ENCODE measurements at places on chromosomes 11 and 22.

DNA sequence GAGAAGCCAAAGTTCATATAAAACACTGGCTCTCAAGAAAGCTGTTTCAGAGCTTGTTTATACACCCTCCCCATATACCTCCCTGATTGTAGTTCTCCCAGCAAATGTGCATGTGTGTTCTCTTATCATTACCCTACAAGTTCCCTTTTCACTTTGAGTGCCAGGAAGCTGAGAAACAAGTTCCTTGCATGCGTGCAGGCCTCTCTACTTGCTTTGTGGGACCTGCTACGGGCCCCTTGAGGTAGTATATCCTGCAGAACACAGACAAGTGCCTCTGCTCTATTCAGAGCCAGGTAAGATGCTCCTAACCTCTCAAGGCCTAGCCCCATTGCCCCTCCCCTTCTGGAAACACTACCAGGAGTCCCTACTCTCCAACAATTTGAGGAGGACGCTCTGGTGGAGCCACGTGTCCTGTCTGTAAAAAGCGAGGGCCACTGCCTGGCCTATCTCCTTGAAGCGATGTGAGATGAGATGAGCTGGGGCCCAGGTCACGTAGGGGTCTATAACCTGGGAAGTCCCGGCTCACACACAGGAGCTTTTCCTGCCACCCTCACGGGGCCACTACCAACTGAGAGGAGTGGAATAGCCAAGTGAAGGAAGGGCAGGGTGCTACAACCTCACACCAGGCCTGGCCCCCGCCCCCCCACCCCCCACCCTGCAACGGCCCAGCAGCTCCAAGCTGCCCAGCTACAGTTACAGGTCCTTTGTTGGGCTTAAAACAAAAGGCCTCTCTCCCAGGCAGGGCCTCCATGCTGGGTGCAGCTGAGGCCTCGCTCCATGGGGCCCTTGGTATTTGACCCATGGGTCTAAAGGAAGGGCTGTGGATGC lies 2.6 kb upstream of the ATP5MGL start:
- no peaks in the 10 kb centered on the region for H3K27me3 ChIP-seq
- DNase-seq: peak; percentile 48
- H3K36me3 ChIP-seq: no peaks in the 10 kb centered on the region
- no peak overlapping the region for H3K4me3 ChIP-seq

GRCh38 chr11:13294771-13295579 lies 17.4 kb downstream of the BMAL1 start:
- H3K27me3 ChIP-seq: no peaks in the 10 kb centered on the region
- no peak overlapping the region for H3K4me3 ChIP-seq
- no peak for DNase-seq

GRCh38 chr22:26194313-26194712 lies 25.1 kb downstream of the SEZ6L start:
- H3K4me3 ChIP-seq: no peak overlapping the region
- DNase-seq: no peak
- H3K27ac ChIP-seq: no peak overlapping the region
- H3K4me1 ChIP-seq: no peaks in the 10 kb centered on the region

DNA sequence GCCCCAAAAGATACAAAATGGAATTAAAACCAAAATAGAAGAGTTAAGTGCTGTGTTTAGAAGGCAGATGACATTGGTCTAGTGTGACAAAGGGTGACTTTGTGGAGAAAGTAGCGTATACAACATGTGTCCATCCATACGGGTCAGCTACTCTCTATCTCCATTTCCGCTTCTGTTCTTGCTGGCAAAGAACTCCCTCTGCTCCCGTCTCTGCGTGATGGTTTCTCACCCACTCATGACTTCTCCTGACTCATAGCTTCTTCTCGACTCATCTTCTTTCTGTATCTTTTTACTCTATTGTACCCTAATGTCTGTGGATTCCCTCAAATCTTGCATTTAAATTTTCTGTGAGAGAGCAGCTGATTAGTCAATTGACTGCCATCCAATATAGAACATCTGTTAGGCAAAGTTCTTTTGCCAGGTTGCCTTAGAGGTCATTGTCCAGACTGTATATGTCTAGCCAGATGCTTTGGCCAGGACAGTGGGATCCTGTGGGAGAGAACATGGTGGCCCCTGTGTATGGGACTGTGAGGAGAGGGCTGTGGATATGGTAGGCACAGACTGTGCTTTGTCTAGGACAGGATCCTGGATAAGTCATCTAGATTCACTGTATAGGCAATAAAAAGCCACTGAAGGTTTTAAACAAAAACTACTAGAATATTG lies 28.4 kb downstream of the MMP13 start:
- H3K36me3 ChIP-seq: no peaks in the 10 kb centered on the region
- H3K27me3 ChIP-seq: no peaks in the 10 kb centered on the region
- no peak overlapping the region for H3K27ac ChIP-seq
- no peak overlapping the region for H3K4me3 ChIP-seq

DNA sequence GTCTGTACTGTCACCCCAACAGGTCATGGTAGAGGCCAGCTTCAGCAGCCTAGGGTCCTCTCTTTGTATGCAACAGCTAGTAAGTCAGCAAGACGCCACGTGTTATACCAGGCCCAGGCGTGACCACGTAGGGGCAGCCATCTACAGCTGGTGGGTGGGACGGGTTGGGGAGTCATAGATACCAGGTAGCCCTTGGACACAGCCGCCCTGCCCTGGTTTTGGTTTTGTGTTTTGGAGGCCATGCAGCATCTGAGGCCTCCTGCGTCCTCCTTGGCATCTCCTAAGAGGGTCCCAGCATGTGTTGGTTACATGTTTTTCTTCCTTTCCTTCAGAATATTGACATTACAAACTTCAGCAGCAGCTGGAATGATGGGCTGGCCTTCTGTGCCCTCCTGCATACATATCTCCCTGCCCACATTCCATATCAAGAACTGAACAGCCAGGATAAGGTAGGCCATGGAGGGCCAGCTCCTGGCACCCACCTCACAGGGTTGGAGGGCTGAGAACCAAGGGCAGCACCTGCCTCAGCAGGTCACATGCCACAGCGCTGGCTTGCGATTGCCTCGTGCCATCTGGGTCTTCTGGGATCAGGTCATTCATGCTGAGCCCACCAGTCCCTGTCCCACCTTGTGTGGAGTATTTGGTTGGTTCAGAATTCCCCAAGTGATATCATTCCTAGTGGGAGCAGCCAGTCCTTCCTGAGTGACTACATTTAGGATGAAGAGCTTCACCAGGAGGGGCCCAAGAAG lies 16.0 kb upstream of the ADORA2A start:
- H3K27ac ChIP-seq: no peak overlapping the region
- no peak for DNase-seq
- no peaks in the 10 kb centered on the region for H3K36me3 ChIP-seq
- H3K4me3 ChIP-seq: no peak overlapping the region

GRCh38 chr11:45805305-45806071 lies 539 bp downstream of the SLC35C1 start:
- H3K27me3 ChIP-seq: no peaks in the 10 kb centered on the region
- no peaks in the 10 kb centered on the region for H3K36me3 ChIP-seq
- peak; percentile 81 for DNase-seq
- peak overlapping the region; percentile 95 for H3K27ac ChIP-seq
- H3K4me3 ChIP-seq: peak overlapping the region; percentile 81

DNA sequence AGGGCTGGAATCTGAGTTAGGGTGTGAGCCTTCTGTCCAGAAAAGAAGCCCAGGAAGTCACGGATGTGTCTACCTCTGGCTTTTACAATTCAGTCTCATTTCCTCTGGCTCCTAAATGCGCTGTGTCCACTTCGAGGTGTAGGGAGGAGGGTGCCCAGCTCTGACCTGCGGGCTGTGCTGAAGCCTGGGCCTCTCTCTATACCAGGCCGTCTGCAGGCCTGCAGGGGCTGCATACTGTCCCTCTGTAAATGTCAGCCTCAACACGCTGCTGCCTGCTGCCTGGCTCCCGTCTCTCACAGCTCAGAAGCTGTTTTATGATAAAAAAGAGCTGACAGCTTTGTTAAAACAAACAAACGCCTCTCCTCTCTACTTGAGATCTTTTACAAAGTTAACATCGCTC lies 14.5 kb downstream of the ARVCF start:
- no peaks in the 10 kb centered on the region for H3K27me3 ChIP-seq
- H3K27ac ChIP-seq: no peak overlapping the region
- peaks cover 12% of the 10 kb centered on the region for H3K4me1 ChIP-seq
- no peaks in the 10 kb centered on the region for H3K36me3 ChIP-seq
- no peak for DNase-seq
- no peak overlapping the region for H3K4me3 ChIP-seq

- H3K36me3 ChIP-seq: no peaks in the 10 kb centered on the region
- DNase-seq: no peak
- H3K27ac ChIP-seq: no peak overlapping the region
- H3K4me3 ChIP-seq: no peak overlapping the region
- no peaks in the 10 kb centered on the region for H3K27me3 ChIP-seq
- no peaks in the 10 kb centered on the region for H3K4me1 ChIP-seq
Observed at GRCh38 chr22:33400891-33401290, 342.7 kb upstream of the SYN3 start.

GRCh38 chr11:35848616-35849015 lies 95.2 kb upstream of the LDLRAD3 start:
- H3K36me3 ChIP-seq: no peaks in the 10 kb centered on the region
- no peak overlapping the region for H3K27ac ChIP-seq
- H3K4me1 ChIP-seq: no peaks in the 10 kb centered on the region
- peaks cover 10% of the 10 kb centered on the region for H3K27me3 ChIP-seq

DNA sequence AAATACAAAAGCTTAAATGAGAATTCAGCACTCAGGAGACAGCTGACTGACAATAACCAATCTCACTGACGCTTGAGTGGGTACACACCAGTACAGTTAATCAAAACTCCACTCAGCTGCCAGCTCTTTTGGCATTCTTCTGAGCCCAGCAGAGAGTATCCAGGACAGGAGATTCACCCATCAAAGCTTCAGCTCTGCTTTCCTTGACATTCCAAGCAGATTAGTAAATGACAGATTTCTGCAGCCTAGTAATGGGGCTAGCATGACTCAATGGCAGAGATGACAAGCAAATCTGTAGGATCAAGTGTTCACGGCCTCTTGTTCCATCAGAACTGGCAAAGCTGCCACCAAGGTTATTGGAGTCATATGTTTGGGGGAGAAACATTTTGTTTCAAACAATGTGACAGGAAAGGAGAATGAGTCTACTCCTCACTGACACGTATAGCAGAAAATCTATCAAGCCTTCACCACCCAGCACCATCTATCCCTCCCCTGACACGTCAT lies 420.0 kb downstream of the DYNC2H1 start:
- H3K4me1 ChIP-seq: peaks cover 5% of the 10 kb centered on the region
- no peaks in the 10 kb centered on the region for H3K36me3 ChIP-seq
- no peak overlapping the region for H3K27ac ChIP-seq

GRCh38 chr11:109996060-109996459 lies 97.1 kb upstream of the ZC3H12C start:
- H3K27ac ChIP-seq: no peak overlapping the region
- no peak for DNase-seq
- no peak overlapping the region for H3K4me3 ChIP-seq
- H3K27me3 ChIP-seq: no peaks in the 10 kb centered on the region

DNA sequence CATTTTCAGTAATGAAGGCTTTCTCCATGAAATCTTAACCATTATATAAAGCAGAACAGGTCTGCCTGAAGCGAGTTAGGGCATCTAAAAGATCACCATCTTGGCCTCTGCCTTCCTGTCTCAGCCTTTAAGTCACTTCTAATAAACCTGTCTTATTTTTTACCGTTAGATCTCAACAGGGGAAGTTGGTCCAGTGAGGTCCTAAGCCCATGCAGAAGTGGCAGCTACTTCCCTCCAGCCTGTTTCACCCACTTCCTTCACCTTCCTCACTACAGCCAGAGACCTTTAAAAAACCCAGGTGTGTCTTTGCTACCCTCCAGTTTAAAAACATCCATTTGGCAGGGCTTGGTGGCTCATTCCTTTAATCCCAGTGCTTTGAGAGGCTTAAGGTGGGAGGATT lies 14.1 kb upstream of the LIPT2 start:
- DNase-seq: no peak
- no peaks in the 10 kb centered on the region for H3K4me1 ChIP-seq
- H3K27ac ChIP-seq: no peak overlapping the region
- H3K4me3 ChIP-seq: no peak overlapping the region

DNA sequence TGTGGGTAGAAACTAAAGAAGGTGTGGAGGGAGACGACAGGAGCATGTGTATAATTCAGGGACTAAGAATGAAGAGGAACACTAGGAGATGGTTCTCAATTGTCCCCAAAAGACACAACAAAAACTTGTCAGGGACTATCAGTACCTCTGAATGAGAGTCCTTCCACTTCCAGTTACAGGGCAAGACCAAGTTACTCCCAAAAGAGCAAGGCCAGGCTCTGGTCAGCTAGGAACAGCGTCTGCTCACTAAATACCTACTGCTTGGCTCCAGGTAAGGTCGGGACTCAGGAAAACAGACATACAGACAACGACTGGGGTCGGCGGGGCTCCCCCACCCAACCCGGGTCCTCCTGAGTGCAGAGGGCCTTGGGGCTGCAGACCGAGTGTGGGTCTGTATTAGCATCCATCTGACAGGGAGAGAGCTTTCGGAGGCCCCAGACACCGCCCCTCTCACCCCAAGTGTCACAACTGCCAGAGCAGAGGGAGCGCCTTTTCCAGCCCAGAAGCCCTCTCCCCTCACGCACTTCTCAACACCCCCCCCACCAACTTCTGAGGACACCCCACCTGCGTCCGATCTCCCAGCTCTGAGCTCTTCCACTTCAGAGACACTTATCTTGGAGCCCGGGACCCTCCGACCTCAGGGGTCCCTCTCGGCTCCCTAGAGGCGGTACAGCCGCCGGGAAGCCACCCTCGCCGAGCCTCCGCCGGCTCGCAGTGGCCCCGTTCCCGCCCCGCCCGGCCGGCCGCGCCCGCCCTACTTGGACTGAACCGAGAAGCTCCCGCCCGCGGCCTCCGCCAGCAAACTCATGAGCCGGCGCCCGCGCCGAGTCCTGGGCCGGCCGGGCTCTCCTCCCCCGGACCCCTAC lies 522 bp downstream of the RHOG start:
- no peaks in the 10 kb centered on the region for H3K27me3 ChIP-seq
- no peaks in the 10 kb centered on the region for H3K36me3 ChIP-seq
- H3K27ac ChIP-seq: peak overlapping the region; percentile 99
- DNase-seq: peak; percentile 23
- peak overlapping the region; percentile 93 for H3K4me3 ChIP-seq

DNA sequence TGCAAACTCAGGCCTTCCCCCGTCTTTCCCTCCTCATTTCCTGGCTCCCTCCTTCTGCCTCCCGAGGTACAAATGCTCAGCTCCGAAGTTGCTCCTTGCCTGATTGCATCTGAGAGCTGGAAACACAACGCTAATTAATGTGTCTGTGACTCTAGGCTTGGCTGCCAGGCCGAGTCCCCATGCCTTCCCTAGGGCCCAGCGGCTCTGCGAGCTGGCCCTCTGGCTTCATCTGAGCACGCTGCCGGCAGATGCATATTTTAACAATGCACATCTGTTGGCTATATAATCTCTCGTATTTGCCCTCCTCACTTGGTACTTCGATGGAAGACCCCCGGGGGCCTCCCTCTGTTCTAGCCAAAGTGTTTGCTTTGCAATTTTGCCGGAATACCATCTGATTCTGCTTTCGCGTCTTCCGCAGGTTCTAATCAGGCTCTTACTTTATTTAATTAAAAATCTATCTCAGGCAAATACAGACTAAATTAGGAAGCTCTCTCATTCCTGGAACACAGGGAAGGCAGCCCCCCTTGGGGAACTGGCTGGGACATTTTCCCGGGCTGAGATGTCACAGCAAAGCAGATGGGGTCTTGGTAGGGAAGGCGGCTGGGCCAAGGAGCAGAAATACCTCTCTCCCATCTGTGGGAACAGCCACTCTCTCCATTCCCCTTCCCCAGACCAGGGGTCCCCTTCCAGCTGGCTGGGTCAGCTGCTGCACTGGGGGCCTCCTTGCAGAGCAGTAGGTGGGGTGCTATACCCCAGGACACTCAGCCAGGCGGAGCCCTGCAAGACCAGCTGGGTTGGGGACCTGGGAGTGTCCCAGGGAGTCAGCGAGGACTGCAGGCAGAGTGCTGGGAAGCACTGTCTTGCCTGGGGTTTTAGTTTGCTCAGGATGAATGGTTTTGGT lies 162.8 kb downstream of the ST3GAL4 start:
- H3K4me1 ChIP-seq: no peaks in the 10 kb centered on the region
- no peak for DNase-seq
- no peak overlapping the region for H3K4me3 ChIP-seq
- H3K27me3 ChIP-seq: peaks cover 6% of the 10 kb centered on the region
